ENCODE measurements at places on chromosomes 13 and 19.

DNA sequence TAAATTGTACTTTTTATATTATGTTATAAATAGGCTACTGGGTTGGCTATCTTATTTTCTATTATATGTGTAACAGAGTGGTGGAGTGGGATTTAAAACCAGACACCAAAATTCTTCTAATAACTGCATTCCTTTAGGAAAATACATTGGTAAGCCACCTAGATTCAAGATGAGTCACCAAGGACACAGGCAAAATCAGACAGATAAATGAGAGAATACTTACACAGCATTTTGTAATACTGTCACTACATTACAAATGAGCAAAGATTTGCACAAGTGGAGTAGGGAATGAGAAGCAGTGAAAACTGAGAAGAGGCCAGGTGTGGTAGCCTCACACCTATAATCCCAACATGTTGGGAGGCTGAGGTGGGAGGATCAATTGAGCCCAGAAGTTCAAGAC is 6.2 kb upstream of the SPART start:
- DNase-seq: no peak

GRCh38 chr13:80319004-80319403 is 21.9 kb downstream of the SPRY2 start:
- no peak for DNase-seq

DNA sequence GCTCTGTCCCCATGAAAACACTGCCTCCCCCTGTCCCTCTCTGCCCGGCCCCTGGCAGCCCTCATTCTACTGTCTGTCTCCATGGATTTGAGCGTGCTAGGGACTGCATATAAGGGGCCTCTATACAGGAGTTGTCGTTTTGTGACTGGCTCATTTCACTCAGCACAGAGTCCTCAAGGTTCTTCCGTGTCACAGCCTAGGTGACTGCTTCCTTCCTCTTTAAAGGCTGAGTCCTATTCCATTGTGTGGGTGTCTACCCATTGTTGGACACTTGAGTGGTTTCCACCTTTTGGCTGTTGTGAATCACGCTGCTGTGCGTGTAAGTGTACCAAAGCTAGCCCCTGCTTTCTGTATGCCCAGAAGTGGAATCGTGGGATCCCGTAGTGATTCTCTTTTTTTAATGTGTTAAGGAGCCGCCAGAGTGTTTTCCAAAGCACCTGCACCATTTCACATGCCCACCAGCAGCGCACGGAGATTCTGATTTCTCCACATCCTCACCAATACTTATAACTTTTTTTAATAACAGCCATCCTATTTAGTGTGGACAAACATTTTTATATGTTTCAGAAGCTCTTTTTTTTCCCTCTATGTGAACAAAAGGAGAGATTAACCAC is 116.7 kb downstream of the COL4A2 start:
- no peak for DNase-seq

DNA sequence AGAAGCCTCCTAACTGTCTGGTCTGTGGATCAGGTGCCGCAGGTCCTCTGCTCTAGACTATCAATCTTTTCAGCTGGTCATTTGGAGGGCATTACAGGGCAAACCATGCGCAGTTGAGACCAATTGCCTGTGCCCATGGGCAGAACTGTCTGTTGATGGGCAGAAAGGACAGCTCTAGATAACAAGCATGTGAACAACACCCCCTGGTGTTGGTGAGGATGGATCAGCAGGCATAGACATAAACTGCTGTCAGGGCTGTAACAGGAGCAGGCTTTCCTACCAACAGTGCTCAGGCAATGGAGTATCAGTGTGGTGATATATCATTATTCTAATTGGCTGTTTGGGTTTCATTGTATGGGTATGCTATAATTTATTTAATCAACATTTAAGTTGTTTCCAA is 104.7 kb upstream of the KL start:
- DNase-seq: no peak

GRCh38 chr13:82758044-82758443 is 1124.2 kb downstream of the SLITRK1 start:
- DNase-seq: no peak

DNA sequence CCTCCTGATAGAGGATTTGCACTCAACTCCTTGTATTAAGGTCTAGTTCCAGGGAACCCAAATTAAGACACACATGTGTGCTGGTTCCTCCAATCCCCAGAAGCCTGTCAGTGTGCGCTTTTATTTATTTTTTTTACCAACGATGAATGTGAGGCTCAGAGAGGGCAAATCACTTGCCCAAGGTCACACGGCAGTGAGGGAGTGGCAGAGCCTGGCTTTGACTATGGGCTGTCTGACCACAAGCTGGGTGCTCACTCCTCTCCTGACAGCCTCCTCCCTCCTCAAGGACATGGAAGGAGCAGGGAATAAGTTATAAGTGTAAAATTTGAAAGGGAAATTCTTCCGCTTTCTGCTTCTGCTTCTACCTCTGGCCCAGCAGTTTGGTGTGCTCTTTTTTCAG is 48.9 kb downstream of the CYP4F22 start:
- no peak for DNase-seq

DNA sequence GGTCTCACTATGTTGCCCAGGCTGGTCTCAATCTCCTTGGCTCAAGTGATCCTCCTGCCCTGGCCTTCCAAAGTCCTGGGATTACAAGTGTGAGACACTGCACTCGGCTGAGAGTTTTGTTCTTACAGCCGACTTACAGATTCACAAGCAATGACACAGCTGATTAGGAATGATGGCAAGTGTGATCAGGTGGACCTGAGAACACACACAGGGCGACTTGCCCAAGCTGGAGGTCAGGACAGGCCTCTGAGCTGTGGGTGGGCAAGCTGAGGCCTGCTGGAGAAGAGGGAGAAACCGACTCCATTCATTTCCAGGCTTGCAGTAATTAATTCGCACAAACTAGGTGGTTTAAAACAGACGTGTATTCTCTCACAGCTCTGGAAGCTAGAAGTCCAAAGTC is 8.1 kb upstream of the ATG4D start:
- DNase-seq: no peak

- no peak for DNase-seq
Observed at GRCh38 chr13:95234242-95234641, 67.0 kb downstream of the ABCC4 start.

GRCh38 chr19:22335716-22336115 is 49.5 kb downstream of the ZNF729 start:
- no peak for DNase-seq

- no peak for DNase-seq
Observed at GRCh38 chr13:98406971-98407370, 169.9 kb downstream of the STK24 start.

DNA sequence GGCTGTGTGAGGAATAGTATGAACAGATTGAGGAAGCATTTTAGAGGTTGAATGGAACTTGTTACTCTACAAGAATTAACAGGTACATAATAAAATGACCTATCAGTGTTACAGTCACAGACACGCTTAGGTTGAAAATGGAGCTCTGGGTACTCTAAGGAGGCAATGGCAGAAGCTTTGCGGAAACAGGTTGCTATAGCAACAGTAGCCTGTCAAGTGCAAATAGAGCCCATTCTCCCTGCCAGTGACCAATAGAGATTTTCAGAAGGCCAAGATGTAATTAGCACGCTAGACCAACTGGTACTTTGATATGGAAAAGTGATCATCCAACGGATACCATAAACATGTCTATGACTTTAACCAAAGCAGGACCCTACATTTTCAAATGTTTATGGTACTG is 148.5 kb upstream of the FREM2 start:
- DNase-seq: no peak

- no peak for DNase-seq
Observed at GRCh38 chr13:112771139-112771876, 81.5 kb downstream of the ATP11A start.

Data from right renal pelvis (tissue), 4 donors.